ENCODE measurements at places on chromosomes 1 and 21.

DNA sequence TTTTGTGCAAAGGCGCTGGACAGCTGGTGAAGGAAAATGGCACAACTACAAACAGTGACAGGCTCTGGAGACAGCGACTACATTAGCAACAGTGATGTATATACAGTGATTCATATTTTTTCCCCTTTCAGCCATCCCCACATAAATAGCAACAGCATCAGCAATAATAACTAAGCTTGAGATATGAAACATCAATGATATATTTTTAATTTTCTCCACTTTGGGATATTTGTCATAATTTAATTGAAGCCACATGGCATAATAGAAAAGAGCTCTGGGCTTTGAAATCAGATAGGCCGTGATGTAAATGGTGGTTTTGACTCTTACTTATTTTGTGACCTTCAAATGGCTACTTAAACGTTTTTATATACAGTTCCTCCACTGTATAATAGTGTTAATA, 764.3 kb upstream of the PRMT6 start:
- DNase-seq = no peak

DNA sequence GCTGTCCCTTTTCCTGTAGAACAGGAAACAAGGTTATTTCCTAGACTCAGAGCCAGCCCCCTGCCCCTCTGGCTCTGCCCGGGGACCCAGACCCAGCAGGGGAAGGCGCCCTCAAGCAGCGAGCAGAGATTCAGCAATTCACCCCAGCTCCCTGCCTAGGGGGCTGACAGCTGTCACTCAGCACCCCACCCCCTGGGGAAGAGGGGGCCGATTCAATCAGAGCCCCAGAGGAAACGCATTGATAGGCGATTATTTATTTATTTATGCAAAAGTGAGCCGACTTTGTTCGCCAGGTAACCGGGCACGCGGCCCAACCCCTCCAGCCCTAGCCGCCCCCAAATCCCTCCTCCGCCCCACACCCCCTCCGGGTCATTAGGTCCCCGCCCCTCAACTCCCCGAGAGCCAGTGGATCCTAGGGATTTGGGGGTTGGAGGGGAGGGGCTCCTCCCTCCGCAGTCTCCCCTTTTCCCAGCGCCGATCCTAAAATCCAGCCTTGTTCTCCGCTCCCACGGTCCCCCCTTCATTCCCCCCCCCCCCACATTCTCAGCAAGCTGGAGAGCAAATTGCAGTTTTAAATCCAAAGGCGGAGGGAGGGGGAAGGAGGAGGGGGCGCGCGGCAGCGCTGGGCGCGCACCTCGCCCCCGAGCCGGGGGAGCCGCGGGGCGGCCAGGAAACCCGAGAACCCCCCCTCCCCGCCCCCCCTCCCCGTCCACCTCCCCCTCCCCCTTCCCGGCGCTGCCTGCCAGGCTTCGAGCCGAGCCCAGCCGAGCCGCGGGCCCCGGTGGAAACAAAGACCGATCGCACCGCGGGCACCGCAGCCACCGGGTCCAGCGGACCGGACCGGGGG, 1.3 kb downstream of the AHDC1 start:
- peak; percentile 62 for DNase-seq

DNA sequence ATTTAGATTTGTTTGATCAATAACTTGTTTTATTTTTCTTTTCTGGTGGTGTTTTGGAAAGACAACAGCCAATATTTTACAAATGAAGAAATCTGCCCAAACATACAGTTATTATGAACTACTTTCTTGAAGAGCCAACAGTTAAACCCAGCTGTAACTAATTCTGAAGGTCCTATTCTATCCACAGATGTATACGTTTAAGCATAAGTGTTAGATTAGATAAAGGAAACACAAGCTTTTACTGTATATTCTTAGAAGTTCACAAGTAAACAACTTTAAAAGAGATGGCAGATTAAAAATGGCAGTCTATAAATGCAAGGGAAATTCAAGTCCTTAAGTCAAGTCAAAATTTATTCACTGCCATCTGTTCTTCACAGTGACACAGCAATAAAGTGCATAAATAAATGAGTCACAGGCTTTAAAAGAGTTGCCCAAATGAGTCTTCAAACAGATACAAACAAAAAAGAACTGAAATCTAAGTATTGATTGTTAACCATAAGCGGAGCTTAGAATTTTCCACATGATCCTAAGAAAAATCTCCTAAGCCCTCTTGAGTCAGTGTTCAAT, 49.9 kb upstream of the KCNH1 start:
- DNase-seq = no peak

DNA sequence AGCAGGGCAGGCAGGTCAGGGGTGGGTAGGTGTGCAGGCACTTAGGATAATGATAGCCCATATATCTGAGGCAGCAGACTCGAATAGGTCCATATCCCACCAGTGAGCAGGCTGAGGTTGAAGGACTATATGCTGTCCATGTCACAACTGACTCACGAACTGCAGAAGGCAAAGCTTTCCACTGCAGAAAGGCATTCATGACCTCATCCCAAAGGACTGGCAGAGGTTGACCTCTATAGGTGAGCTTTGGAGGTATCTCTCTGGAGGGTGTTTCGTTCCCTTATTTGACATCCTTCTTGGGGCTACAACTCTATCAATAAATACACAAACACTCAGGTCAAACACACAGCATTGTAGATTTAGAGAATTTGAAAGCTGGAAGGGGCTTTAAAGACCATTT, 42.8 kb upstream of the MARK1 start:
- DNase-seq = no peak

DNA sequence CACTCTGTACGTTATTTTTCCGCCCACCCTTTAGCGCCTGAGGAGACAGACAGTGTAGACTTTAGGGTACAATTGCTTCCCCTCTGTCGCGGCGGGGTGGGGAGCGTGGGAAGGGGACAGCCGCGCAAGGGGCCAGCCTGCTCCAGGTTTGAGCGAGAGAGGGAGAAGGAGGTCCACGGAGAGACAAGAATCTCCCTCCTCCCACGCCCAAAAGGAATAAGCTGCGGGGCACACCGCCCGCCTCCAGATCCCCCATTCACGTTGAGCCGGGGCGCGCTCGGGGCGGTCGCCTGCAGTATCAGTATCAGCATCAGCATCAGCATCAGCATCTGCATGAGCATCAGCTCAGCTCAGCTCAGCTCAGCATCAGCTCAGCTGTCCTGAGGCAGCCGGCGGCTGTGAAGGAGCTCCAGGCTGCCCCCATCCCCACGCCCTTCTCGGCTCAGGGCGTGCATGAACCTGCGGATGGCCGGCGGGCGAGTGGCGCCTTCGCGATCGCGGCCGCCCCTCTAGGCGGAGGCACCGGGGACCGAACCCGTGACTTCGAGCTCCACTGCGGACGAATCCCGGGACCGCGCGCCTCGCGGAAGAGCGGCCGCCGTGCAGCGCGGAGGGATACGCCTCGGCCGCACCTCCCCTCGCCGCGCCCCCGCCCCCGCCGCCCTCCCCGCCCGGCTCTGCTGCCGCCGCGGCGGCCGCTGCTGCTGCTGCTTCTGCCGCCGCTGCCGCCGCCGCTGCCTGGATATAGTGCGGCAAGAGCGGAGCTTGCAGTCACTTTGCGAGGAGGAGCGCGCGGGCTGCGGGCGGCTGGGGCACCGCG, at the start of gene NCAM2:
TSS of gene NCAM2 (plus strand) at position 774 of the 820 bp plus-strand sequence.
- peak; percentile 86 for DNase-seq

DNA sequence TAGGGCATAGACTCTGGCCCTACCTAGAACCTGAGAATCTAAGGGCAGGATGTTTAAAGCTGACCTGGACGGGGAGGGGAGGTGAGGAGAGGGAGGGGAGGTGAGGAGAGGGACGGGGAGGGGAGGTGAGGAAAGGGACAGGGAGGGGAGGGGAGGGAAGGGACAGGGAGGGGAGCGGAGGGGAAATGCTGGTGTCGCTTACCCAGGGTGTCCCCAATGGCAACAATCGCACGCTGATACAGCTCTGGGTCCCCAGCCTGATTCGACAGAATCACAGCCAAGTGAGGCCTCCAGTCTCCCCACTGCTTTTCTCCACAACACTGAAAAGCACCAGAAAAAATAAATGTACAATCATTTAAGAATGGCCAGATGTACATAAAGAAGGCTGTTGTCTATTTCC, 22.2 kb downstream of the SEC16B start:
- DNase-seq = no peak

- DNase-seq = no peak
These were observed 2110.6 kb downstream of the MRPL39 start for GRCh38 chr21:23496729-23497128.

DNA sequence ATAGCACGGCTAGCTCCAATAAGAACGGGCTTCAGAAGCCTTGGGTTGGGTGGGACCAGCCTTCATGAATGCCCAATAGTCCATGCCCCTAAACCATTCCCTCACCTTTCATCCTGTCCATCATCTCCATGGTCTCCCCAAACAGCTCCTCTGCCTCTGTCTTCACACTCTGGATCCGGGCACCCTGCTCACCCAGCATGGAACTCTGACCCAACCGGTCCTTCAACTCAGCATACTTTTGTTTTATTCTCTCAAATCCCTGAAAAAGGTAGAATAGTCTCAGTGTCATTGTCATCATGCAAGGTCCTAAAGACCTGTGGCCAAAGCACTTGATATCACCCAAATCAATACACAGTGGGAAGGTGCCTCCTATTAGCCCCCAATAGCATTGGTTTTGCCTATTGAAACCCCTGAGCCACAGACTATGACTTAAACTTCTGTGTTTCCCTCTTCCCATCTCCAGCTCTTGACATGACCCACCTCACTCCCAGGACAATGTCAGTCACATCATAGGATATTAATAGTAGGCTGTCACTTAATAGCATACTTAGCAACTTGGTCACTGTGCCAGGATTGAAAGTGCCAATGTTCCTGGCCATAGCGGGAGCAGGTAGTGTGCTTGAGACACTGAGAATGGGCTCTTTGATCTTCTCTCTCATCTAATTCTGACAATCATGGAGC, 33.0 kb downstream of the CAMK1G start:
- no peak for DNase-seq

DNA sequence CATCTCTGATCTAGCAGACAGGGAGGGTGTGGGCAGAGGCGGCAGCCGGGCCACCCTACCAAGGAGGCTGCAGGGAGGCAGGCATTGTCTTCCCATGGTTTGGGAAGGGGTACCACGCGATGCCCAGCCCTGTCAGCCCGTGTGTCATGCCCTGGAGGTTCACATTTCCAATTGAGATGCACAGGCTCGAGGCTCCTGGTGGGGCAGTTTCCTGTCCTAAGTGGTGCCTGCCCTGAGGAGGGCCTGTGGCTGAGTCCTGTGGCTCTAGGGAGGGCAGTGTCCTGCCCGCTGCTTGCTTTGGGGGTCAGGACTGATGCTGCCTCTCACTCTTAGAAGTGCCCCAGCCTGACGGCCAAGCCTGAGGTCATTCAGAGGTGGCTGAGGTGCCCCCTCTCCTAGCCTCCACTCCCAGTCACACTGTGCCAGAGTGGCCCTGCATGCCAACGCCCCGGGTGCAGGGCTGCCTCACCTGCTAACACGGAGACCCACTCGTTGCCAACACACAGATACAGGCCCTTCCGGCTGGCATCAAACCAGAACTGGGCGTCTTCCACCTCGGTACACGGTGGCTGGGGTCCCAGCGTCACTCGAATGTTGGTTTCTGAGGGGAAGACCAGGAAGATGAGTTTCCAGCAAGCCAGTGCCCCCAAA, 11.9 kb downstream of the KRTAP10-1 start:
- DNase-seq = no peak

GRCh38 chr1:211606914-211607753, 28.2 kb upstream of the SLC30A1 start:
- DNase-seq = no peak

DNA sequence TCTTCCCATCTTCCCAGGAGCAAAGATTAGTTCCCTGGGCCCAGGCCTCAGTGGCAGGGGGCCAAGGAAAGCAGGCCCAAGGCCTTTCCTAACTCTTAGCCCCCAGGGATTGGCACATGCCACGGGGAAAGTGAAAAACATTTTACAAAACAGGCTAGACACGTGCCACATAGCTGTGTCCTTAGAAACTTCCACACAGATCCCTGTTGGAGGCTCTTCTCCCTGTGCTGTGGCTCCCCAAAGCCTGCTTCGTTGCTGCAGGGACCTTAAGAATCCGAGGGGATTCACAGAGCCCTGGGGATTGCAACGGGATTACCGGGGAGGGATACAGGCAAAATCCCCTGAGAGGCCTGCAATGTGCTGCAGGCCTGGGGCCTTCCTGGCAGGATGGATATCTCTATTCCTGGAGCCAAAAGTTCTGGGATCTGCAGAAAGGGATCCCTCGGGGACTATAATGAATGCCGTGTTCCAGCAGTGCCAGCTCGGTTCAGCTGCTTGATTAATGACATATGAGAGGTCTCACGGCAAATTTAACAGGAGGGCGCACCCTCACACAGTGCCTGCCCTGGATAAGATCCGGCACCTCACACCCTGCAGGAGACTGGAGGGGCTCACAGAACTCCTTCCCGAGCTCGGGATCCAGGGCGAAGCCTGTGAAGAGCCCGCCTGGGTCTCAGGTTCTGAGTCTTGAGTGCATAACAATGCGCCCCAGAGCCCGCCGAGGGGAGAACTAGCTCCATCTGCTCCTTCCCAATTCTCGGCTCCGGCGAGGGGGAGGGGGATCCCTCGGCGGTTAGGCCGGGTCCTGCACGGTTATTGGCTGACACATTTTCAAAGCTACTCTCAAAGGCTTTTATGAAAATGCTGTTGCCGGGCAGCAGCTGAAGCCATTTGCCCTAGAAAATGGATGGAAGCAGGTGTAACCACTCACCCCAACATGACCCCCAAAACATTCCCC, 15.3 kb upstream of the RGS8 start:
- DNase-seq = peak; percentile 49

GRCh38 chr1:101613546-101613945, 376.7 kb downstream of the S1PR1 start:
- no peak for DNase-seq

DNA sequence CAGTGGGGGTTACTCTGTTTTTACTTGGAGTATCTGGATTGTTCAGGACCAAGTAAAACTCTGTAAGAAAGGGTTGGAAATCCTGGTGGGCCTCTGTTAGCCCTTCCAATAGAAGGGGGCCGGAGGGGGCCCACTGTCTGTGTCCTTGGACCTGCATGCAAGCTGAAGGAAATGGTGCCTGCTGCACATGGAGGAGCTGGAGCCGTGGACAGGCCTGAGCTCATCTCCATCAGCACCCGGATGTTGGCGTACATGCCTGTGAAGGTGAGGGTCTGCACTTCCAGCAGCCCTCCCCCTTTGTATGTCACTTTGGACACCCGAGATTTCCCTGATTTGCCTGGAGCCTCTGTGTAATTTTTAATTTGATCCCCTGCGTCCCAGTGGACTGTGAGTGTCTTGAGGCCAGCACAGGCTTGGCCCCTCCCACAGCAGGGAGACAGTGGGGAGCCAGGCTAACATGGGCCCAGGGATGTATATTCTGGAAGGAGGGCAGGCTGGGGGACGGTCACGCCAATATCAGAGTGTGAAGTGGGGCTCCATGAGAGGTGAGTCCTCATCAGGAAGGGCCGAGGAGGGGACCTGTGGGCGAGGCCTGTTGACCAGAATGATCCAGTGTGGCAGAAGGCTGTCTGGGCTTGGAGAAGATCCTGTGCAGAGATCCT, 16.8 kb downstream of the GALNT2 start:
- DNase-seq = no peak
